ENCODE measurements at places on chromosomes 1 and 21.

DNA sequence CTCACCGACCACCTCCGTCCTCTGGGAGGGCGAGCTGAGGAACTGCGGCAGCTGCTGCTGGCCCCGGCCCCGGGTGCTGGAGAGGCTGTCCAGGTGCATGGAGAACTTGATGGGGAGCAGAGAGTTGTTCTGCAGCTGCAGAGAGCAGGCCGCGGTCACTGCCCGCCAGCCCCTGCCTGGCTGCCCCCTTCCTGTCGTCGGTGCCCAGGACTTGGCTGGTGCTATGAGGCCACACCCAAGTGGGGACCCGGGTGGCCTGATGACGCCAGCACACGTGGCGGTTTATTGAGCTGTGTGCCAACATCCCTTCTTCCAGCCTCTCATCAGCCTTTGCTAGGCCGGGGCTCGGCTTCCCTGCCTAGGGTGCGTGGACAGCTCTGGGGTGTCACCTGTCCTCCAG, 5.3 kb upstream of the TMEM52 start:
- no peak for DNase-seq

- DNase-seq: no peak
These were observed 62.7 kb downstream of the DMAP1 start for GRCh38 chr1:44275991-44276405.

- no peak for DNase-seq
These were observed 177.5 kb downstream of the HIVEP3 start for GRCh38 chr1:41741244-41741643.

DNA sequence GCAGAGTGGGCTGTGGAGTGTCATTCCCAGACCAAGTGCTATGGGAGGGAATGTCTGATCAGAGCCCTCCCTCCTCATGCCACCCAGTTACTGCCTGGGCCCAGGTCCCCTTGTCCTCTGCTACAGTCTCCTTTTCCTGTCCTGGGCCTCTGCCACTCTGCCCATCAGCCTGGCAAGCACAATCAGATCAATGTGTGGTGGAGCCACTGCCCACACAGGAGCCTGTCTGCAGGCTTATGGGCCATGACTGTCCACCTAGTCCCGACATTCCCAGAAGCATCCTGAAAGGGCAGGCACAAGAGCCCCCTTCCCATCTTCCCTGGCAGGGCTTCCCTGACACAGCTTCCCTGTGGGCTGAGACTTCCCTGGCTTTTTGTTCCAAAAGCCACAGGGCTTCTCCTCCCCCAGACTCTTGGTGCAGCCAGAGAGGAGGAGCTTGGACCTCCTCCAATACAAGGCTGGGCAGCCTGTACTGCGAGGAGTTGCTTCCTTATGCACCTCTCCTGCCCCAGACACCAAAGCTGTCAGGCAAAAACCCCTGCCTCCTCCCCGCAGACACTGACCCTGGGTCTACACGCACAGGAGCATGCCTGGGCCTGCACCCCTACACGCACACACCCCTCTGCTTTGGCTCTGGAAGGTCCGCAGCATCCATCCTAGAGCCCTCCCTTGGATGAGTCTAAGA, 29.2 kb upstream of the CNTN2 start:
- peak; percentile 10 for DNase-seq

DNA sequence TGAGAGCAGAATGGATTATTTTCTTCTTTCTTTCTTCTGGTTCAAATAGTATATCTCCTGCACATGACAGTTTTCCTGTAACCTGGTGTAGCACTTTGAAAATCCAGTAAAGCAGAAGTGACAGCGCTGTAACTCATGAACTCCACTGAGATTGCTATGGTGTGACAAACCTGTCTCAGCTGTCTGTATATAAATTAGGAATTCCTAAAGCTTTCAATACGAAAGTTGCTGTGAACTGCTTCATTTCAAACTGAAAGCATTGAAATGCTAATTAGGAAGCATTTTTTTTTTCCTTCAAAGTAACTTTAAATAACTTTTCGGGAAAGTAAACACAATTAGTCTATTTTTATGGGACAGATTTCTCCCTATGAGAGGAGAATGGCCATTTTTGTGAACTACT, 646.9 kb upstream of the ZP4 start:
- no peak for DNase-seq

DNA sequence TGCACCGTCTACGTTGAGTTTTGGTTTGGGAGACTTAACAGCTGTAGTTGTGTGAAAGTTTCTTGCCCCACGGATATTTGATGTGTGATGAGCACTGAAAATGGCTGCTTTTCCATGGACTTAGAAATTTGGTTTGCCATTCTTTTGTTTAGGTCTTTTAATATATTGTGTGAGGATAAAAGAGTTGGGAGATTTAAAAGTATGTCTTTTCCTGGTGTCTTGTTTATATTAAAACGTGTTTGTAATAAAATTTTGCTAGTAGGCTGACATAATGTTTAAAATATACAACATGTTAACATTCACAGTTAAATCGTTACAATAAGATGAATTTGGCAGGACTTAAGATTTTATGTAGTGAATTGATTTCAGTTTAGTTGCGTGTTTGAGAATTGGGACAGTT, 106.9 kb downstream of the DYRK1A start:
- DNase-seq: no peak

DNA sequence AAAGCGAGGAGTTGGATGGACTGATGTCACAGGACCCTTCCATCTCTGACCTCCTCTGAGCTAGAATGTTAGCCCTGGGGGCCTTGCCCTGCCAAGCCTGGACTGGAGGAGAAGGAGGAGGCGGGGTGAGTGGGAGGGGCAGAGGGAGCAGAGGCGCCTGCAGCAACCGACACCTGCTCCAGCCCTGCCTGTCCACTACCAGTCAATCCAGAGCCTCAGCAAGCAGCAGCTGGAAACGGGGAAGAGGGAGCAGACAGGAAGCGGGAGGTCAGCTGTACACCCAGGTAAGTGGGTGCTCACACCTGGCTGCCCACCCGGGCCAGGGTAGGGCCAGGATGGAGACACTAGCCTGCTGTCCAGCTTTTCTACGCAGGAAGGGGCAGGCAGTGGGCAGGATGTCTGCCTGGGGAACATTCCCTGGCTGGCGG, at the start of gene IGFN1:
IGFN1 (plus strand) TSS at position 201 of the 428 bp plus-strand sequence. CDS start 2,470 bp downstream, outside the sequence.
- DNase-seq: no peak

DNA sequence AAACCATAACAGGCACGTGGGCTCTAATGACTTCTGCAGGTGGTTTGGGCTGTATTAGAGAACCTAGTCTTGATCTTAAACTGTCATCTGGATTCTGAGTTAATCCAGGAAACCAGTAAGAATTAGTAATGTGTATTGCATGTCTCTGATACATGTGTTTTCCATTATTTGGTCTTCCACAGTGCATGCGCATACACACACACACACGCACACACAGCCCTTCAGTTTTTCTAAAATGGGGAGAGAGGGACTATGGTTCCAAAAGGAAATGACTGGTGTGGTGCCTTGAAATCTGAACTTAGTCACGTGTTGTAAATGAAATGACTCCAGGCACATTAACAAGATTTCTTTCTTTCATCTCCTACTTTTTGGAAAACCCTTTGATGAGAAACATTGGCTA, 67.6 kb downstream of the OLFML2B start:
- DNase-seq: no peak

GRCh38 chr1:38360807-38361206, 314.2 kb upstream of the POU3F1 start:
- DNase-seq: no peak

DNA sequence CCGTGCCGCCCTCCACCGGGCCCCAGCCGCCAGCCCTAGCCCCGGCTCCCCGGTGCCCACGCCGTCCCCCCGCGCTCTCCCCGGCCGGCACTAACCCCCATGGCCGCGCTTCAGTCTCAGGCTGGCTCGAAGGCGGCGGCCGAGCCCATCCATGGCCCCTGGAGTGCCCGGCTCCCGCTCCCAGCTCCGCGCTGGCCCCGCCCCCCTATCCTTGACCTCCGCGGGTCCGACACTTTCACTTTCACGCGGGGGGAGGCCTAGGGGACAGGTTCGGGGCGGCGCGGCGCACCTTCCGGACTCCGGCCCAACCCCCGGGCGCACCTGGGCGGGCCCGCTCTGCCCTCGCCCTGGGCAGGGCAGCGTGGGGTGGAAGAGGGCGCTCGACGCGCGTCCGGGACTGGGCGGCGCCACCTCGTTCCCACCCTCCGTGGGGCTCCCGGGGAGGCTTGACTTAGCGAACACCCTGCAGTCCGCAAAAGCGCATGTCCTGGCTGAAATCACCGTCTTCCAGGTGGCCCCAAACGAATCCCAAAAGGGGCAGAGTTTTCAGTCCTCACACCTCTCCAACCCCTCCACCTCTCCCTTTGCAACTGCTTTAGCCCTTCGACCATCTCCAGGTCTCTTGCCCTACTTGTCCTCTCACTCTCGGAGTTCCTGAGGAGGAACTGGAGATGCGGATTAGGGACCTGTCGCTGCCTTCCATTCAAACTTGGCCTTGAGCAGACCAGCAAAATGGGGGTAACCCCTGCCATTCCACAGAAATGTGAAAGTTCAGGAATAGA, 3.9 kb upstream of the DENND2D start:
- DNase-seq: peak; percentile 32

DNA sequence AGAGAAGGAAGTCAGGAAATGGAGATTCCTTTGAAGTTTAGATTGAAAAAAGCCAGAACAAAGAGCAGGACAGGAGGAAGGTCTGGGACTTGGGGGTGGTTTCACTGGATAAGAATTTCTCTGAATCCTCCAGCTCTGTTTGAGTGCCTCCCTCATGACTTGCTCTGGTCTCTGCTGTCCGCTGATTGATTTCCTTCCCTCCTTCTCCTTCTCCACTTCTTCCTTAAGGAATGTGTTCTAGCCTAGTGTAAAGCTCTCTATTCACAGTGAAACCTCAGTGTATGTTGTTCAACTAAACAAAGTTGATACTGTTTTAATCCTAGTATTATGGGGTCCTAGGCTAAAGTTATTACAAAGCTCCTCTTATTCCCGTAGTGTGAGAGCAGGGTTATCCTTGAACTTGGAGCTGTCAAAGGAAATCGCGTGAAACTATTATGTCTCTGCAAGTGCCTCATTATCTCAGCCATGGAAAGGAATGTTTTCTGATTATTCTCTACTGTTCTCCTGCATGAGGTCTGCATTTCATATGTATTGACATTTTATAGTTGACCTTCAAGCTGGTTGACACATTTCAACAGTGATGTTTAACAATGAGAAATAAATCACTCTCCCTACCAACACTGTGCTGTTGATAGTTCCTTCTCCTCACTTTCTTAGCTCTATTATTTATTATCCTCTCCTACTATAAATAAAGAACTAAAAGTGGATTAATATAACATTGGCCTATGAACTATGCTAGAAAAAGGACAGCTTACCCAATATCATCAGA, 82.7 kb upstream of the KCTD3 start:
- no peak for DNase-seq

All from amygdala (tissue), 56 donors.